ENCODE measurements at places on chromosomes 13 and 19. TPM values are rescaled to one million over a fixed set of nuclear protein-coding genes. Genes with fewer than 3 reads are reported as not detected.
A peak's percentile ranks its signal among the peaks of the same experiment; 100 is the strongest.

The RPL36 gene
- 1,377 TPM for total RNA-seq

DNA sequence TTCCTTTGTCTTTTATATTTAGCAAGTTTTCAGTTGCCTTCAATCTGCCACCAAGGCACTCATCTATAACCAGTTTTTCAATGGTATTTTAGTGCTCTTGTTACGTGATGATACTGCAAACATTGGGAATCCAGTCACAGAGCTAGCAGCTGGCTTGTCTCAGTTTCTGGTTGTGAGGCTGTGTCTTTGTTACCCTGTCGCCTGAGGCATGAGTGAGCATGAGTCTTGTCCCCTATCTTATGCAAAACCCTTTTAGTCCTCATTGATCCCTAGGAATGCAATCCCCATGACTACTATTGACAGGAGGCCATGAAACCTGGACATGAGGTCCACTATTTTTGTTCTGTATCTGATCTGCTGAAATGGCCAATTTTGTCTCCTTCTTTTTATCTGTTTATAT lies 391.0 kb downstream of the LMO7 start:
- H3K36me3 ChIP-seq = no peaks in the 10 kb centered on the region
- peaks cover 6% of the 10 kb centered on the region for H3K4me1 ChIP-seq
- no peaks in the 10 kb centered on the region for H3K27me3 ChIP-seq
- no peak for DNase-seq
- no peak overlapping the region for H3K27ac ChIP-seq

- no peak overlapping the region for H3K4me3 ChIP-seq
- peaks cover 65% of the 10 kb centered on the region for H3K4me1 ChIP-seq
- no peak overlapping the region for H3K27ac ChIP-seq
- H3K36me3 ChIP-seq = peaks cover 67% of the 10 kb centered on the region
- no peaks in the 10 kb centered on the region for H3K27me3 ChIP-seq
Measured at GRCh38 chr19:2176337-2176994, 12.7 kb downstream of the DOT1L start.

The RHPN2 gene
- 4.1 TPM for total RNA-seq

GRCh38 chr19:1324806-1325567 lies 39.3 kb downstream of the EFNA2 start:
- peaks cover 52% of the 10 kb centered on the region for H3K4me1 ChIP-seq
- H3K27ac ChIP-seq = peak overlapping the region; percentile 58
- DNase-seq = peak; percentile 88
- no peaks in the 10 kb centered on the region for H3K36me3 ChIP-seq
- no peaks in the 10 kb centered on the region for H3K27me3 ChIP-seq
- peak overlapping the region; percentile 39 for H3K4me3 ChIP-seq

DNA sequence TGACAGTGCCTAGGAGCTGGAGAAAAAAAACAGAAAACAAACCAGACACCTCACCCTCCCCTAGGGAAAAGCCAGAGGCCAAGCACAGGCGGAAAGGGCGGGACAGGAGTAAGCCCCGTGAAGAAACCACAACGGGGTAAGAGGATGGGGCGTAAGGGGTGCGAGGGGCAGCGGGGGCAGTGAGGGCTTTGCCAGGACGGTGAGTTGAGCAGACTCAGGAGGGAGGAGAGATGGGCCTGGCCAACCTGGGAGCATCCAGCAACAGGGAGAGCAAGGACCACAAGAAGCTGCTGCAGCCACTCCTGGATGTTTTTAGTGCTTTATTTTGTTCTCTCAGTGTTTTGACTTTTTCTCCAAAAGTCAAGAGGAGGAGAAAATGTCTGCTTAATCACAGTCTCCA lies 114.1 kb upstream of the SOX1 start:
- no peaks in the 10 kb centered on the region for H3K4me1 ChIP-seq
- H3K27ac ChIP-seq = no peak overlapping the region
- DNase-seq = no peak
- peaks cover 29% of the 10 kb centered on the region for H3K27me3 ChIP-seq
- no peaks in the 10 kb centered on the region for H3K36me3 ChIP-seq
- no peak overlapping the region for H3K4me3 ChIP-seq

The MEX3D gene
- 34.0 TPM for total RNA-seq

- no peak overlapping the region for H3K4me3 ChIP-seq
- H3K4me1 ChIP-seq = no peaks in the 10 kb centered on the region
- H3K36me3 ChIP-seq = no peaks in the 10 kb centered on the region
Measured at GRCh38 chr13:110824702-110825300, 90.1 kb downstream of the ANKRD10 start.

The RASAL3 gene
- total RNA-seq = 0.87 TPM

The OVOL3 gene
- total RNA-seq = not detected

GRCh38 chr13:26446751-26447150 lies 110.7 kb upstream of the WASF3 start:
- DNase-seq = no peak
- no peak overlapping the region for H3K27ac ChIP-seq
- H3K4me3 ChIP-seq = no peak overlapping the region
- H3K27me3 ChIP-seq = no peaks in the 10 kb centered on the region
- no peaks in the 10 kb centered on the region for H3K4me1 ChIP-seq

GRCh38 chr19:15161028-15161984 lies 39.5 kb downstream of the NOTCH3 start:
- no peaks in the 10 kb centered on the region for H3K4me1 ChIP-seq
- H3K4me3 ChIP-seq = no peak overlapping the region
- no peaks in the 10 kb centered on the region for H3K27me3 ChIP-seq
- H3K27ac ChIP-seq = no peak overlapping the region

GRCh38 chr13:112103961-112104880 lies 37.3 kb downstream of the SOX1 start:
- no peak for DNase-seq
- no peak overlapping the region for H3K4me3 ChIP-seq

DNA sequence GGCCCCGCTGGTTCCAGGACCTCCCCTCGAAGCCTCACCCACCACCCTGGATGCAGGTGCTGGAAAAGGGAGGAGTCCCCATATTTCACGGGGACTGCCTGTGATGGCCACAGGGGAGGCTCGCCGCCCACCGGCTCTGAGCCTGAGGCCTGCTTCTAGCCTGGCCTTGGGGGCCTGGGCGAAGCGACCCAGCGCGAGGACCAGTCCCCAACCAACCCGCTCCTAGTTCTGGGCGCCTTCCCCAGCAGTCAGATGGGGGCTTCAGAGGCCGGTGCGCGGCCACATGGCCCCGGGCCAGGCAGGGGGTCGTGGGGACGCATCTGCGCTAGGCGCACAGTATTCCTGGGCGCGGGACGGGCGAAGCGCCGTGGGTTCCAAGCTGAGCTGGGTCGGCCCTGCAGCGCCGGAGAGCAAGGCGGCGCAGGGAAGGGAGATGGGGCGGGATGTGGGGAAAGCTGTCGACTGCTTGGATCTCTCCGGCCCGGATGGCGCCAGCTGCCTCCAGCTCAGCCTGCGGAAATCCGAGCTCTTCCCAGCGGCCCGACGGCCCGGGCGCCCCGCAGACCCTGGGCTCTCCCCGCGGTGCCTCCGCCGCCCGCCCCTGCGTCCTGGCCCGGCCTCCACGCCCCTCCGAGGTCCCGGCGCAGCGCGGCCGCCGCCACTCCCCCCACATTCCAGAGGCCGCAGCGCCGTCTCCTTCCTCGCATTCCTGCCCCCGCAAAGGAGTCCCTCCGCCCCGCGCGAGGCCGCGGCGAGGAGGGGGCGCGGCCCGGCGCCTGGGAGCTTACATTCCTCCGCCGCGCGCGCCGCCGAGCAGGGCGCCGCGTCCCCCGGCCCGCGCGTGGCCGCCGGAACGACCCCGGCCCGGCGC lies at the start of gene WTIP:
TSS of gene WTIP (plus strand) at position 788 of the 871 bp plus-strand sequence. CDS start 217 bp downstream, outside the sequence.
- H3K36me3 ChIP-seq = no peaks in the 10 kb centered on the region
- no peaks in the 10 kb centered on the region for H3K4me1 ChIP-seq
- no peak for DNase-seq

The KIR2DL1 gene
- not detected for total RNA-seq

- no peaks in the 10 kb centered on the region for H3K36me3 ChIP-seq
- no peak for DNase-seq
- H3K27me3 ChIP-seq = no peaks in the 10 kb centered on the region
- no peak overlapping the region for H3K27ac ChIP-seq
- H3K4me3 ChIP-seq = no peak overlapping the region
- no peaks in the 10 kb centered on the region for H3K4me1 ChIP-seq
Measured at GRCh38 chr13:71149498-71150363, 717.3 kb downstream of the DACH1 start.

All from K562 (cell line).